Activated CD4-positive, CD25-positive, alpha-beta regulatory T cell treated with anti-CD3 and anti-CD28 coated beads, Interleukin-2, amount 50 U/mL, for 72 hours (primary cell): ENCODE measurements at places on chromosomes 5 and 9.

- no peak for DNase-seq
These were observed 10.3 kb downstream of the FST start for GRCh38 chr5:53490747-53491146.

GRCh38 chr5:174777583-174777982 is 53.2 kb downstream of the MSX2 start:
- DNase-seq: no peak

GRCh38 chr9:97398999-97399758 is 12.7 kb upstream of the TDRD7 start:
- DNase-seq: peak; percentile 82

GRCh38 chr5:68392617-68393016 is 177.1 kb downstream of the PIK3R1 start:
- no peak for DNase-seq

DNA sequence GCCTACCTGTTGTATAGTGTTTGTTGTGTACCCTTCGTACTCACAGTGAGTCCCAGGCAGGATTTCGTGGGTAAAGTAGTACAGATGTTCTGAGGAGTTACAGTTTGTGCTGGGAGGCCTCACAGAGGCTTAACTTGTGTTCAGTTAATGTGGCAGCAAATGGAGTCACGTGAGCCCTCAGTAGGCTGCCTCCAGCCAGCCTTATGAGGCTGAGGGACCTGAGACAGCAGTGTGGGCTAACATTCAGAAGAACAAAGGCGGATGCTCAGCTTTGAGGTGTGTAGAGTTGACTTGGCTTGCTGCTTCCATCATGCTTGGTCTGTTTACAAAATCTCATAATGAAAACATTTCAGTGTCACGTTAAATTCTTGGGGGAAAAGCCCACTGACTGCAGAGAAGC is 118.1 kb downstream of the TRIO start:
- DNase-seq: no peak

DNA sequence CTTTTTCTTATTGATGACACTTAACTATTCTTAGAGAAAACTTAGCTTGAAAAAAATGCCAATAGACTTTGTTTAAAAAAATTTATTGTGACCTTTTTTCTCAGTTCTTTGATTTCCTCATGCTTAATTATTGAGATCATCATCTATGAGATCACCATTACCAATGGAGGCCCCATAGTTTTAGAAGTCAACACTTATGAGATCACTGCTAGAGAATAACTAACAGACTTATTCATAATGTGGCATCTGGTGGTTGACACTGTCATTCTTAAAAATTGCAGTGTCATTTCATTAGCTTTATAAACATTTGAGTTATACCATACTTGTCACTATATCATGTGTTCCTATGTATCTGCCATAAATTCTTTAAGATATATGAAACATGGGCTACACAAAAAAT is 14.9 kb upstream of the FEM1C start:
- DNase-seq: no peak

DNA sequence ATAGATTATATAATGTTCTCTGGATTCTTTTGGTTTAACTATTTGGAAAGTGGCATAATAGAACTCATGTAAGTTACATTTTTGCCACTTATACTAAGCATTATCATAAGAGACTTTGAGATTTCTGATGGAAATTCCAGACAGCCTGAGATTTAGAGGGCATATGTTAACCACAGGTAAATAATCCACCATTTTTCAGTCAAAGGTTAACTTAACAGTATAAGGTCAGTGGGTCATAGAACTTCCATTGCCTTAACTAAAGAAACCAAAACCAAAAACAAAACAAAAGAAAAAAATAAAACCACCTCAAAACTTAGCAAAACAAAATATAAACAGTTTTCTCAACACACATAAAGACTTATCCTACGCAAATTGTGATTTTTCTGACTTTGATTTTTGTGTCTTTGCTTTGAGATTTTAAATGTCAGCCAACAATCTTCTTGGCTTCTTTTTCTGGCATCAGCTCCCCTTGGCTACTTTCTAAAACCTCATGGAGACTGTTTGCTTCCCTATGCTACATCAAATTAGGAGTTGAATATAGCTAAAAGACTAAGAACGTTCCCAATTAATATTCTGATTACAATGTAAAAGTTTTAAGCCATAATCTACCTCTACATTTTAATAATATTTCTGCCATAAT is 430.1 kb upstream of the DAB2 start:
- no peak for DNase-seq

- DNase-seq: no peak
These were observed 66.2 kb downstream of the PSD2 start for GRCh38 chr5:139861889-139862207.

- no peak for DNase-seq
These were observed 56.7 kb downstream of the AGTPBP1 start for GRCh38 chr9:85685081-85685480.

- no peak for DNase-seq
These were observed 1029.6 kb downstream of the CDH12 start for GRCh38 chr5:21823588-21823987.

GRCh38 chr5:135977375-135977928 is 22.7 kb upstream of the LECT2 start:
- peak; percentile 53 for DNase-seq

DNA sequence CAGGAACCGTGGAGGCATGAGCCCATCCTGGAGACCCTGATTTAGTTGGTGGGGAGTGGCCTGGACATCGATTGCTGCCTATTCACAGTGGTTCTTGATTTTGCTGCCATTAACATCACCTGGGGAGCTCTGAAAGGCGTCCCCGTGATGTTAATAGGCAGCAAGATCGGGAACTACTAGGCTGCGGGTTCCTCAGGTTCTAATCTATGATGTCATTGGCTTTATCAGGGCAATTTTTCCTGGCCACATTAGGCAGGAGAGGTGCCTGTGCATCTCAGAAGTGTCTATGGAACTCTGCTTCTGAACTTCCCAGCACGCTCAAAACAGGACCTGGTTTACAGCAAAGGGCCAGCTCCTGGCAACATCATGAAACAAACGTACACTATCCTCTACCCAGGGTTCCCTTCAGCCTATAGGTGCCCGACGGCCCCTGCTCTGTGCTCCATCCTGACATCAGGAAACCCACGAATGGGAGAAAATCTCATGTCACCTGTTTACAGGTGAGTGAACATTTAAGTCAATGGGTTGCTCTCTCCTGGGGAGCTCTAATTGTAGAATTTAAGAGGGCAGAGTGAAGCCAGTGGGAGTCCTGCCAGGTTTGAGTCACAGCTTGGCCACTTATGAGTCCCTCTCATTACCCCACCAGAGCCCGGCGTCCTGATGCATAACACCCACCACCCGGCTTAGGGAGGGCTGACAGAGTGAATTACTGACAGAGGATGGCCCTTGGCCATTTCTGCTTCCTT is 49.4 kb downstream of the ROPN1L start:
- DNase-seq: no peak

- no peak for DNase-seq
These were observed 40.9 kb downstream of the CETN3 start for GRCh38 chr5:90368454-90369246.

DNA sequence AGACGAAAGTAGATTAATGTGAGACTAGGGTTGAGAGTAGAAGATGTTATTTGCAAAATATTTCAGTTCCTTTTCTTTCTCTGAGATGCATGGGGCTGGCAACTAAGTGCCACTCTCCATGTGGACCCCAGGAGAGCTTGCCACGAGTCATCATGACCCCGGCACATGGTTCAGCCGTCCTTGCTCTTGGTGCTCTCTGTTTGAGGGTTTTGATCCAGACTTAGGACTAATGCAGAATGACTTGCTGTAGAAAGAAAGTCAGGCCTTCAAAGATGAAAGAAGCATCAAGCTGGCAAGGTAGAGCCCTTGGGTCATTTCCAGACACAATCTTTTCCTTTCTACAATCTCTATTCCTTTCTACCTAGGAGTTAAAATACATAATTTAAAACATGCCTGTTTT is 84.7 kb downstream of the RASGRF2 start:
- no peak for DNase-seq

DNA sequence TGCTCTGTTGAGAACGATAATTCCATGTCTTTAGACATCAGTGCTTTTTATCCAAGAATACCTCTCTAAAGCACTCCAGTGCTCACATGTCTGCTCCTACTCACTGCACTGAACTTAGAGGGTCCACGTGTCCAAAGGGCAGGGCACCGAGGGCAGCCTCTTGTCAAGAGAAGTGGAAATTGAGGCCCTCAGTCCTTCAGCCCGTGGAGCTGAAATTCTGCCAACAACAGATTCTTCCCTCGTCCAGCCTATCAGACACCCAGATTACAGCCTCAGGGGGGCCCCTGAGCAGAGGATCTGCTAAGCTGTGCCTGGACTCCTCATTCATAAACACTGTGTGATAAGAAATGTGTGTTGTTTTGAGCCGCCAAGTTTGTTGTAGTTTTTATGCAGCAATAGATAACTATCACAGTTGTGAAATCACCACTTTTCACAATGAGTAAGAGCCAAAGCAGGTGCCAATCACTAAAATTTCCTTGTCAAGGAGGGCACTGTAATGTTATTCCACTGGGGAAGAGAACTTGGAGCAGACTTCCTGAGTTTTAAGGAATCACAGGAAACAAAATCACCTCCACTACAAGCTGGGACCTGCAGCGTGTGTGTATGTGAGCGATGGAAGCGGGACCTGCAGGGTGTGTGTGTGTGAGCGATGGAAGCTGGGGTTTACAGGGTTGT is 58.8 kb upstream of the IGFBPL1 start:
- no peak for DNase-seq

DNA sequence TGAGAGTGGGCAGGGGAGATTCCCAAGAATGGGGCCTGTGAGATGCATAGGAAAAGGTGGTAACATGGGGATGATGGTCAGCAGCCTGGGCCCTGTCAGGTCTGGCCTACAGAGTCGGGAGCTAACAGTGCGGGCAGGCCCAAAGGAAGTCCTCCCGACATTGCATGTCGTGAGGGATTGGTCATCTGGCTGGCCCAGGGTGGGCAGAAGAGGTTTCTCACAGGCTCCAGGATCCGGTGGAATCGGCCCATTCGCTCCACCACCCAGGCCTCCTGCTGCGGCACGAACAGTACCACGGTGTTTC is 514 bp downstream of the STOML2 start:
- DNase-seq: no peak

DNA sequence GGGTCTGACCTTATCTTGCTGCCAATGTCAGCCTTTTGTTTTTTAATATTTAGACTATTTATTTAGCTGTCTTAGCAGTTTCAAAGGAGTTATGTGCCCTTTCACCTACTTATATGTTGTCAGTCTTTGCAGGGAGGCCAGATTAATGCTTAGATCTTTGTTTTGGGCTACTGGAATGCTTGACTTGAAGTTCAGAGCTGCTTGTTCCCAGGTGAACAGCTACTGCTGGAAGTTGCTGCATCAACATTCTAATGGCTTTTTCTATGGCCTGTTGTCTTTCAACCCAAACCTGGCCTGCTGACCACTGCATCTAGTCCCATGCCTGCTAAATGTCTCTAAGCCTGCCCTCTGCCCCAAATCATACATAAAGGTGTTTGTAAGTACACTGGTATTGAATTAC is 3.0 kb downstream of the SLC22A5 start:
- DNase-seq: no peak

- no peak for DNase-seq
These were observed 600.5 kb downstream of the NR2F1-AS1 start for GRCh38 chr5:92980491-92980890.

GRCh38 chr9:88738709-88739108 is 203.7 kb downstream of the NXNL2 start:
- DNase-seq: no peak

GRCh38 chr5:109407913-109408312 is 1.9 kb downstream of the PJA2 start:
- DNase-seq: no peak

DNA sequence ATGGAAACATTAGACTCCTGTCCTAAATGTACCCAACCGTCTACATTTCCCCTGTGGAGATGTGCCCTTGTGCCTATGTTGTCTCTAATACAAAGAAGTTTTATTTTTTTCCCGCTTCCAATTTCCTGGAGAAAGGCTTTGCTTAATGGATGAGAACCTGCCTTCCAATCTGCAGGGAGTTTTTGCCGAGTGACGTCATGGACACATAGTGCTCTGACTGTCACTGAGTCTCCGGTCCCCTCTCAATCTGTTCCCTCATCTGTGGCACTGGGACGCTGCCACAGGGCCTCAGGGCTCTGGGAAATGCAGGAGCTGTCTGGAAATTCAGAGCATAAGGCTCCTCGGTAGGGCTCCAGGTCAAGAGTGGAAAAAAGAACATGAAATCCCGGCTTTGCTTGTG is 144.8 kb downstream of the PDZD2 start:
- DNase-seq: no peak

- no peak for DNase-seq
These were observed 129.3 kb upstream of the LPCAT1 start for GRCh38 chr5:1652873-1653697.

- no peak for DNase-seq
These were observed 366.9 kb upstream of the NUDT12 start for GRCh38 chr5:103929338-103930013.

GRCh38 chr5:159207222-159207685 is 2.1 kb downstream of the RNF145 start:
- DNase-seq: no peak

GRCh38 chr5:134071614-134072207 is 42.8 kb upstream of the TCF7 start:
- peak; percentile 32 for DNase-seq
